Upper lobe of left lung (tissue), 6 donors: ENCODE measurements at places on chromosomes 6 and 20. TPM values are rescaled to one million over a fixed set of nuclear protein-coding genes. Genes with fewer than 3 reads are reported as not detected.

DNA sequence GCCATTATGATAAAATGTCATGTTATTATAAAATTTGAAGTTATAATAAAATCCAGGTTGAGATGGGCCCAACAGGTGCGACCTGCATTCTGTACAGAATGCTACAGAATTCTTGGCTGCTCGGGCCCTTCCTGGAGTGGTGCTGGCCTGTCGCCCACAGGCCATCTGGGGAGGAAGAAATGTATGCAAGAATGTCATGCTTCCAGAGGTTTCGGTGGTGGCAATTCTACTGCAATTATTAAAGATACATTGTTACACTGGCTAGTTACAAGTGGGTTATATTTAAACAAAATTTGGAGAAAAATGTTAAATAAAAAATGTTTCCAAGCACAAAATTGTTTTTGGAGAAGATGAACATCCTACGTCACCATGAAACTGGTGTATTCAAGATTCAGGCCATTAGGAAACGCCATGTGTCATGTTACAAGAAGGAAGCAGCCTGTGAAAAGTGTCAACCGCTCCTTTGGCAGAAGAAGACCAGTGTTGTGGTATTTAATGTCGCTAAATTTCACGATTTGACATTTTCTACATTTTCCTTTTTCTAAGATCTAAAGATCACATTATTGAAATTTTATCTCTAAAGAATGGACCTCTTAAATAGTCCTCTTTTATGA lies 7.1 kb downstream of the RAMACL start:
- DNase-seq: peak; percentile 20

DNA sequence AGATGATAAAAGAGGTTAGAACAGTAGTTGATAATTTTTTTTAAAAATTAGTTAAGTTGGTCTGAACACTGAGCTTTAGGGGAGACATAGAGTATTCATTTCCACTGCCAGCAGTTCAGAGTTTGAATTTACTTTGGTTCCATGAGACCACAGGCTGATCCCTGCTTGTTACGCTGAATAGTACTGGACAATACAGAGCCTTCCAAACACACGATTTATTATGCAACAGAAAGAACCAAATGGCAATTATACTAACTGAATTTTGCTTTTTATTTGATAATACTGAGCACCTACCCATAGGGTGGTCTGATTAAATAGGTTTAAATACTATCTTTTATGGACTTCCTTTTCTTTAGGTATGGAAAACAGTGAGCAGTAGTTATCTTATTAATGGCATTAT lies 111.4 kb downstream of the POPDC3 start:
- no peak for DNase-seq

GRCh38 chr6:157185986-157186385 lies 137.3 kb downstream of the TMEM242 start:
- DNase-seq: no peak

- no peak for DNase-seq
Measured at GRCh38 chr6:140540743-140541142, 1166.3 kb upstream of the CITED2 start.

DNA sequence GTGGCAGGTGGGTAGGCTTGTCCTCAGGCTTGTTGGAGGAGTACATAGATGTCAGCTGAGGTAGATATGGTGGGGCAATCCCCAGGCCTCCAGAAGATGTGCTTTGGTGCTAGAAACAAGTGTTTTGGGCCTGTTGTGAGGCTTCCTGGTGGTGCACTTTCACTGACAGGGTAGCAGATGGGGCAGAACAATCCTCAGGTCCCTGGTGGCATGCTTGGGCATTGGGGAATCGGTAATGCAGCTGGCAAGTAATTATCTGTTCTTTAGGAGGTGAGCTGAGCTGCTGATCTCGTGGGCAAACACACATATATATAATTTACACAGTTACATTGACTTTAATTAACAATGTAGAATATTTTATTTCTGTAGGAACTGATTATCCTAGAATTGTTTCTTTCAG lies 458.7 kb downstream of the BMP2 start:
- no peak for DNase-seq

- no peak for DNase-seq
Measured at GRCh38 chr6:92706976-92707375, 712.4 kb downstream of the EPHA7 start.

The COX4I2 gene
- 10.6 TPM for total RNA-seq

- no peak for DNase-seq
Measured at GRCh38 chr6:131216246-131216645, 81.0 kb downstream of the AKAP7 start.

GRCh38 chr6:106533054-106533453 lies 96.2 kb downstream of the RTN4IP1 start:
- DNase-seq: no peak

The IPCEF1 gene
- total RNA-seq: 3.6 TPM
